ENCODE measurements at places on chromosomes 1 and 21. TPM values are rescaled to one million over a fixed set of nuclear protein-coding genes. Genes with fewer than 3 reads are reported as not detected.

The DBT gene
- total RNA-seq, result 17.4 TPM

The ATXN7L2 gene
- 3.8 TPM for total RNA-seq

The OVAAL gene
- total RNA-seq, result not detected

The MKNK1 gene
- total RNA-seq, result 77.6 TPM

The AGT gene
- 0.86 TPM for total RNA-seq

The PTPN7 gene
- 8.5 TPM for total RNA-seq

The SNAP47 gene
- 23.1 TPM for total RNA-seq

The TMEM79 gene
- total RNA-seq, result 4.8 TPM

The PLA2G2C gene
- total RNA-seq, result not detected

The B3GALNT2 gene
- 15.5 TPM for total RNA-seq

The KAZN gene
- 21.2 TPM for total RNA-seq

The TNN gene
- total RNA-seq, result 0.18 TPM

The GDAP2 gene
- 34.1 TPM for total RNA-seq

- no peak overlapping the region for H3K27ac ChIP-seq
- no peak for DNase-seq
- H3K36me3 ChIP-seq, result peaks cover 100% of the 10 kb centered on the region
These were observed 15.9 kb downstream of the MCM3AP start for GRCh38 chr21:46269466-46269865.

- no peaks in the 10 kb centered on the region for H3K36me3 ChIP-seq
- no peak overlapping the region for H3K27ac ChIP-seq
- DNase-seq, result no peak
These were observed 1.2 kb downstream of the DMBX1 start for GRCh38 chr1:46490656-46491442.

GRCh38 chr21:33750017-33750416 is 107.7 kb downstream of the ITSN1 start:
- H3K36me3 ChIP-seq, result no peaks in the 10 kb centered on the region
- no peak overlapping the region for H3K4me3 ChIP-seq
- H3K27ac ChIP-seq, result no peak overlapping the region
- H3K27me3 ChIP-seq, result no peaks in the 10 kb centered on the region

- no peak overlapping the region for H3K4me3 ChIP-seq
- no peaks in the 10 kb centered on the region for H3K27me3 ChIP-seq
- no peaks in the 10 kb centered on the region for H3K36me3 ChIP-seq
- DNase-seq, result no peak
- H3K27ac ChIP-seq, result no peak overlapping the region
These were observed 110.4 kb downstream of the NFIA start for GRCh38 chr1:61192663-61193330.

- no peaks in the 10 kb centered on the region for H3K27me3 ChIP-seq
- no peak for DNase-seq
- no peak overlapping the region for H3K4me3 ChIP-seq
- peaks cover 11% of the 10 kb centered on the region for H3K36me3 ChIP-seq
These were observed 4.1 kb downstream of the EFHD2 start for GRCh38 chr1:15413563-15414444.

GRCh38 chr1:172381946-172382345 is 38.5 kb upstream of the C1orf105 start:
- H3K36me3 ChIP-seq, result no peaks in the 10 kb centered on the region
- DNase-seq, result no peak
- no peak overlapping the region for H3K4me3 ChIP-seq
- no peaks in the 10 kb centered on the region for H3K4me1 ChIP-seq

GRCh38 chr1:76998582-76999223 is 131.4 kb downstream of the ST6GALNAC5 start:
- H3K4me1 ChIP-seq, result no peaks in the 10 kb centered on the region
- H3K27me3 ChIP-seq, result no peaks in the 10 kb centered on the region
- no peak overlapping the region for H3K4me3 ChIP-seq
- no peak overlapping the region for H3K27ac ChIP-seq
- no peak for DNase-seq

GRCh38 chr1:72366466-72366865 is 84.1 kb upstream of the NEGR1 start:
- DNase-seq, result no peak
- no peaks in the 10 kb centered on the region for H3K4me1 ChIP-seq
- no peaks in the 10 kb centered on the region for H3K27me3 ChIP-seq
- H3K27ac ChIP-seq, result no peak overlapping the region
- H3K4me3 ChIP-seq, result no peak overlapping the region
- H3K36me3 ChIP-seq, result no peaks in the 10 kb centered on the region

DNA sequence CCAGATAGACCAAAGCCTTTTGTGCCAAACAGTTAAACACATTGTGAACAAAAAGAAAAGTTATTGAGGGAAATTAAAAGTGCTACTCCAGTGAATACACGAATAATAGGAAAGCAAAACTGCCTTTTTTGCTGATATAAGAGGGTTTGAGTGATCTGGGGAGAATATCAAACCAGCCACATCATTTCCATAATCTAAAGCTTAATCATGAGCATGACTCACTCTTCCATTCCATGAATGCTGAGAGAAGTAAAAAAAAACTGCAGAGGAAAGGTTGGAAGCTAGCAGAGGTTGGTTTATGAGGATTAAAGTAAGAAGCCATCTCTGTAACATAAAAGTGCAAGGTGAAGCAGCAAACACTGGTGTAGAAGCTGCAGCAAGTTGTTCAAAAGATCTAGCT is 350.6 kb upstream of the NCAM2 start:
- no peaks in the 10 kb centered on the region for H3K36me3 ChIP-seq
- DNase-seq, result no peak
- H3K4me1 ChIP-seq, result no peaks in the 10 kb centered on the region

GRCh38 chr1:202154766-202155477 is 5.5 kb downstream of the PTPN7 start:
- no peak overlapping the region for H3K27ac ChIP-seq
- H3K4me1 ChIP-seq, result peaks cover 13% of the 10 kb centered on the region
- H3K36me3 ChIP-seq, result no peaks in the 10 kb centered on the region
- no peaks in the 10 kb centered on the region for H3K27me3 ChIP-seq
- peak; percentile 76 for DNase-seq

- H3K4me3 ChIP-seq, result no peak overlapping the region
- H3K4me1 ChIP-seq, result no peaks in the 10 kb centered on the region
- no peaks in the 10 kb centered on the region for H3K36me3 ChIP-seq
- no peaks in the 10 kb centered on the region for H3K27me3 ChIP-seq
These were observed 201.1 kb downstream of the OMA1 start for GRCh38 chr1:58345215-58346035.

- no peak overlapping the region for H3K4me3 ChIP-seq
- no peaks in the 10 kb centered on the region for H3K27me3 ChIP-seq
- H3K4me1 ChIP-seq, result no peaks in the 10 kb centered on the region
- H3K36me3 ChIP-seq, result no peaks in the 10 kb centered on the region
- DNase-seq, result no peak
These were observed 7.9 kb upstream of the RAB7B start for GRCh38 chr1:206011057-206011456.

GRCh38 chr1:47611992-47612391 is 174.1 kb downstream of the FOXD2 start:
- no peak overlapping the region for H3K4me3 ChIP-seq
- no peaks in the 10 kb centered on the region for H3K36me3 ChIP-seq
- no peaks in the 10 kb centered on the region for H3K27me3 ChIP-seq

- peak overlapping the region; percentile 8 for H3K27ac ChIP-seq
- H3K4me1 ChIP-seq, result peaks cover 33% of the 10 kb centered on the region
- H3K4me3 ChIP-seq, result no peak overlapping the region
- H3K27me3 ChIP-seq, result no peaks in the 10 kb centered on the region
These were observed 74.1 kb upstream of the JUN start for GRCh38 chr1:58857680-58858673.

DNA sequence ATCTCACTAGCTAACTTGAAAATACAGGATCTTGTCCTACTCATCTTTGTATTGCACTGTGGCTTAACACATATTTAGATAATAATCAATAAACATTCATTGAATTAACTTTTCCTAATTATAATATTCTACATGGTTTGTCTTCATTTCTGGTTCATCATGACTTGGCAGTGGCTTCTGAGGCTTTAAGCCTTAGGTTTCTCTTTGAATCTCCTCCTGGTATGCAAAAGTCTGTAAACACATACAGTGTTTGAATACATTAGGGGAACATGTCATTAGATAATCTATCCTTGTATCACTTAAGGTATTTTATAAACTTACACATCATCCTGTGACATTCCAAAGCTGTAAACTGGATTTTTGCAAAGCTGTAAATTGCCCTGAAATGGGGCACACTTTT is 20.6 kb downstream of the CTSK start:
- peaks cover 21% of the 10 kb centered on the region for H3K4me1 ChIP-seq
- no peaks in the 10 kb centered on the region for H3K36me3 ChIP-seq
- H3K27ac ChIP-seq, result no peak overlapping the region
- no peaks in the 10 kb centered on the region for H3K27me3 ChIP-seq
- H3K4me3 ChIP-seq, result peak overlapping the region; percentile 18

DNA sequence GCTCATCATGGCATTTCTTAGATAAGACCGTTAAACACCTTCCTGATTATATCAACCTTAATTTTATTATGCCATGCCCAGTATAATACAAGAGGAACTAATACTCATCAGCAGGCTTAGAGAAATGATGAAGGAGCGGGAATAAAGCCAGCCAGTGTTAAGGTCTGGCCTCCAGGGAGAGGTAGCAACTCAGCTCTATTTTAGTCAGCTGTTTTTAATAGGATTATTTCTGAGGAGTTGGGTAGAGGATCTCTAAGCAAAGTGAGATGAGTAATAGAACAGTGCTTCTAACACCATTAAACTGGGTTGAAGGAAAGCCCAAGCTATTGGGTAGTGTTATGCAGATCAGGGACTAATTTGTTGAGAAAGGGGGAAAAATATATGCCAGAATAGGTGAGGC is 921.5 kb downstream of the TTLL7 start:
- no peak overlapping the region for H3K27ac ChIP-seq
- no peaks in the 10 kb centered on the region for H3K36me3 ChIP-seq
- no peak overlapping the region for H3K4me3 ChIP-seq
- no peaks in the 10 kb centered on the region for H3K27me3 ChIP-seq

- no peaks in the 10 kb centered on the region for H3K36me3 ChIP-seq
- H3K4me3 ChIP-seq, result no peak overlapping the region
- peaks cover 38% of the 10 kb centered on the region for H3K27me3 ChIP-seq
- no peak overlapping the region for H3K27ac ChIP-seq
- no peaks in the 10 kb centered on the region for H3K4me1 ChIP-seq
These were observed 66.6 kb downstream of the UBIAD1 start for GRCh38 chr1:11339346-11340232.

GRCh38 chr1:162835157-162835899 is 25.6 kb downstream of the CCDC190 start:
- H3K27ac ChIP-seq, result no peak overlapping the region
- H3K36me3 ChIP-seq, result no peaks in the 10 kb centered on the region
- no peaks in the 10 kb centered on the region for H3K27me3 ChIP-seq
- H3K4me1 ChIP-seq, result no peaks in the 10 kb centered on the region
- no peak overlapping the region for H3K4me3 ChIP-seq
- DNase-seq, result no peak

- no peaks in the 10 kb centered on the region for H3K4me1 ChIP-seq
- no peak overlapping the region for H3K27ac ChIP-seq
- no peak overlapping the region for H3K4me3 ChIP-seq
These were observed 87.8 kb downstream of the ADCY10 start for GRCh38 chr1:167826127-167826526.

- H3K36me3 ChIP-seq, result no peaks in the 10 kb centered on the region
- DNase-seq, result no peak
- no peaks in the 10 kb centered on the region for H3K27me3 ChIP-seq
- H3K4me1 ChIP-seq, result no peaks in the 10 kb centered on the region
- H3K27ac ChIP-seq, result no peak overlapping the region
- H3K4me3 ChIP-seq, result no peak overlapping the region
These were observed 69.7 kb downstream of the CC2D1B start for GRCh38 chr1:52296345-52296744.

- peak overlapping the region; percentile 53 for H3K27ac ChIP-seq
- DNase-seq, result peak; percentile 69
- no peaks in the 10 kb centered on the region for H3K36me3 ChIP-seq
- peak overlapping the region; percentile 52 for H3K4me3 ChIP-seq
- H3K4me1 ChIP-seq, result peaks cover 27% of the 10 kb centered on the region
- H3K27me3 ChIP-seq, result no peaks in the 10 kb centered on the region
These were observed 7.4 kb downstream of the SEMA4A start for GRCh38 chr1:156160743-156161171.

DNA sequence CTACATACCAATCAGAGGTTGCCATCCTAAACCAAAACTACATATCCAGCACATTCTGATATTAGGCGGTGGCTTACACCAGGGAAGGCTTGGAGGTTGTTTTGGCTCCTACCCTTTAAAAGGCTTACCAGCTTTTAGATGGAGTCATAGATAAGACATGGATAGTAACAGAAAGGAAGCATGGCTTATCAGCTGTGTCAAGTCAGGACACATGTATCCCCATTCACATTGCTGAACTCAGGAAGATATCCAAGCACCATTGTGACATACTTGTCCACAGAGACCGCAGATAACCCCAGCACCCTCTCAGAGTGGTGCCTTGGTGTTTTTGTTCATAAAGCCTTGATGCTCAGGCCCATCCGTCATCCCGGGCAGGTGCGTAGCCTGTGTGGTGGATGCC is 39.7 kb downstream of the ADARB1 start:
- no peak overlapping the region for H3K27ac ChIP-seq
- no peak overlapping the region for H3K4me3 ChIP-seq
- no peaks in the 10 kb centered on the region for H3K27me3 ChIP-seq
- no peak for DNase-seq

GRCh38 chr1:162899422-162900146 is 38.6 kb upstream of the CCDC190 start:
- H3K4me3 ChIP-seq, result no peak overlapping the region
- no peaks in the 10 kb centered on the region for H3K4me1 ChIP-seq
- no peak for DNase-seq
- H3K36me3 ChIP-seq, result no peaks in the 10 kb centered on the region
- no peak overlapping the region for H3K27ac ChIP-seq
- H3K27me3 ChIP-seq, result no peaks in the 10 kb centered on the region

- H3K36me3 ChIP-seq, result no peaks in the 10 kb centered on the region
- DNase-seq, result no peak
- H3K27me3 ChIP-seq, result no peaks in the 10 kb centered on the region
- H3K27ac ChIP-seq, result no peak overlapping the region
- no peak overlapping the region for H3K4me3 ChIP-seq
- peaks cover 8% of the 10 kb centered on the region for H3K4me1 ChIP-seq
These were observed 21.8 kb upstream of the DYNLT5 start for GRCh38 chr1:66730462-66730861.

DNA sequence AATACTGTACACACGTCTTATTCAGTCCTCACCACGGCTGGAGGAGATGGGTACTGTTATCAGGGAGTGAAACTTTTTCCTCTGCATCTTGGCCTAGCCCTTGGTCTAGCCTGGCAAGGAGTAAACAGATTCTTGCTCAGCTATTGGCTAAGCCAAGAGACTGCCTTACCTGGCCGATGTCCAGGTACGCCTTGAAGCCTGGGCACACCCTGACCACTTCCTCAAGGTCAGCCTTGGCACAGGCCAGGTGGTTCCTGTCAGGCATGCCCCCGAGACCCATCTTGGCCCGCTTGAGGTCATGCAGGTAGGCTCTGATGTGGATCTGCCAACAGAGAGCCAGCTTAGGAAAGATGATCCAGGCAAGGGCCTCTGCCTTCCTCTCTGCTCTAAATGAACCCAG is 17.8 kb upstream of the PARS2 start:
- H3K4me1 ChIP-seq, result no peaks in the 10 kb centered on the region
- no peak overlapping the region for H3K27ac ChIP-seq
- no peak overlapping the region for H3K4me3 ChIP-seq

GRCh38 chr1:181149326-181150125 is 61.0 kb downstream of the IER5 start:
- H3K36me3 ChIP-seq, result no peaks in the 10 kb centered on the region
- no peaks in the 10 kb centered on the region for H3K27me3 ChIP-seq
- no peak overlapping the region for H3K4me3 ChIP-seq
- no peak for DNase-seq
